Panc1 (cell line): ENCODE measurements at places on chromosomes 11 and 22.

DNA sequence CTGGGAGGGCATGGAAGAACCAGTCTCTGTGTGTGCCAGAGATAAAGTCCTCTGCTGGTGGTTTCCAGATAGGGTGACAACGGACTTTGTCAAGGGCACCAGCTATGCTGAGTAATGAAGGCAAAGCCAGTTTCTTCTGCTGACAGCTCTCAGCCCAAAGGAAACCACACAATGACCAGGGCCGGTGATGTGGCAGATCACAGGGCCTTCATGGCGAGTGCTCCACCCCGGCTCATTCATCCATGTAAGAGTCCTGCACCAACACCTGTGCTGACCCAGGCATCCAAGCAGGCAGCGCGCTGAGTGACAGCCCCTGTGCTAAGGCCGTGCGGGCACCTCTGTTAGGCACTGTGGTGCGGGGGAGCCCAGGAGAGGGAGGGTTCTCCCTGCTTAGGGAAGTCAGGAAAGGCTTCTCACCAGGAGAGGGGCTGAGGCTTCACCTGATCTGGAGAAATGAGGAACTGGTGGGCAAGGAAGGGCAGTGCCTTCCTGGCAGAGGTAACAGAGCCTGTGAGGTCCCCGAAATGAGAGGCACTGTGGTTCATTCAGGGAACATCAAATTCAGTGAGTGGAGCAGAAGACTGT, 33.8 kb downstream of the TP53I11 start:
- no peak overlapping the region for H3K27ac ChIP-seq
- no peak for DNase-seq
- no peaks in the 10 kb centered on the region for H3K27me3 ChIP-seq
- H3K36me3 ChIP-seq: no peaks in the 10 kb centered on the region

DNA sequence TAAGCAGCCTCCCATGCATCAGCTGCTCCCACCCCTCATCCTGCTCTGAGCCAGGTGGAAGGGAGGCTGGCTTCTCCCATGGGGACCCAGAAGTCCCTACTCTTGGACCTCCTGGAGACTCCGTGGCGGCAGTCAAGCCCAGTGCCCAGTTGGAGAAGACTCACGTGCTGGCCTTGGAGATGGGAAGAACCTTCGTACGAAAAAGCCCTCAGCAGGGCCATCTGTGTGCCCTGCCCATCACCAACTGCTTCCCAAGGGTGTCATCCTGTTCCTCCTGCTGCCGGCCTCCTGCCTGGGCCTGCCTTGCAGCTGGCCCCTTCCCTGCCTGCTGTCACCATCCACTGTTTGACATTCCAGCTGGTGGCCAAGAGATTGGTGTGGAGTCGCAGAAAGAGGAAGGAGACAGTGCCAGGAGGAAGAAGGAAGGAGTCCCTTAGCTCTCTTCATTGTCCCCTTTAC, 28.0 kb downstream of the ARHGAP1 start:
- no peaks in the 10 kb centered on the region for H3K27me3 ChIP-seq
- peaks cover 8% of the 10 kb centered on the region for H3K4me1 ChIP-seq
- H3K4me3 ChIP-seq: no peak overlapping the region
- H3K27ac ChIP-seq: no peak overlapping the region
- DNase-seq: no peak
- H3K36me3 ChIP-seq: peaks cover 6% of the 10 kb centered on the region

GRCh38 chr22:38741576-38741975, 14.2 kb downstream of the SUN2 start:
- DNase-seq: no peak
- H3K27me3 ChIP-seq: no peaks in the 10 kb centered on the region
- no peaks in the 10 kb centered on the region for H3K4me1 ChIP-seq
- H3K36me3 ChIP-seq: no peaks in the 10 kb centered on the region
- H3K4me3 ChIP-seq: no peak overlapping the region

DNA sequence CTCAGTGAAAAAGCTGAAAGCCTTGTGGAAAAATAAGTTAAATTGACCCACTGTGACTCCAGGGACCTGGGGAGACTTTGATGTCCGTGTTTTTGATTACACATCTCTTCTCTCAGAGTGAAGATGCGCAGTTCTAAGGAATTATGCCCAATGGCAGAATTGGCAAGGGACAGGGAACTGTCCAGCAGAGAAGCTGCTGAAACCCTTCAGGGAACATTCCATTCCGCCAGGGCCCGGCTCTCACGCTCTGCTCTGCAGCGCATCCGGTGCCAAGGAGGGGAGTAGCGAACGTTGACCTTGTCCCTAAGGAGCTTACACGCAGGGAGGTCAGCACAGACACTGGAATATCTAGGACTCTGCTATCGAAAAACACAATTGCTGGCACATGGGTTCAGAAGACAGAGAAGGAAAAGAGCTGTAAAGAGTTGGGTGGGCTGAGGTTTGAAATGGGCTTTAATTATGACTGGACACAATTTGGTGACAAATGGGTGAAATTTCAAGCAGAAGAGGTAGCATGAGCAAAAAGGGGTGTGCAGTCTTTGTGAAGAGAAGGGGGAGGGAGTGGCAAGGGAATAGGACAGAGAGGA, 64.5 kb upstream of the B3GAT1 start:
- DNase-seq: no peak
- H3K4me3 ChIP-seq: no peak overlapping the region
- peaks cover 33% of the 10 kb centered on the region for H3K27me3 ChIP-seq
- no peaks in the 10 kb centered on the region for H3K36me3 ChIP-seq

DNA sequence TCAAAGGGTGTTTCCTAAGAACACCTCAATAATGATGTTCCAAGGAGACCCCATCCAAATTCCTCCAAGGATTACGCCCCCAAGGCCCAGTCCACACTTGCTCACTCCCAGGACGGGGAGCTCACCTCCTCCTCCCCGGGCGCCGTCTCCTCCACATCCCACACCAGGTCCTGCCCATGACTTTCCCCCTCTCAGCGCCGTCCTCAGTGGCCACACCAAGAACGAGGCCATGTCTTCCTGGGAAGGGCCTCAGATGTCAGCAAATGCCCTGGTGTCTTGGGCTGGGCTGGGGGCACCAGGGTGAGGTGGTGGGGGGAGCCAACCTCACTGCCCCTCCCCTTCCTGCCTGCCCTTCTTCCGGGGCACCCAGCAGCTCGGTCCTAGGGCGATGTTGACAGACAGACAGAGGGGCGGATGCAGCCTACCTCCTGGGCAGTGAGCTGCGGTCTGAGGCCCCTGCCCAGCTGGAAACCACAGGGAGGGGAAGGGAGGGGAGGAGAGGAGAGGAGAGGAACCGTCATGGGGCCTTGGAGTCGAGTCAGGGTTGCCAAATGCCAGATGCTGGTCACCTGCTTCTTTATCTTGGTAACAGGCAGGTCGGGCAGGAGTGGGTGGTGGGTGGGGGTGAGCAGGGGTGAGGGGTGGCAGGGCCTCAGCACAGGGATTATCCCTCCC, at the start of the genes C11orf21 and TSPAN32:
C11orf21 (minus strand) TSS at position 288 of the 675 bp plus-strand sequence; CDS start at position 178, 110 bp downstream.
TSPAN32 (plus strand) TSS at position 383 of the 675 bp plus-strand sequence; CDS start at position 520, 137 bp downstream.
- no peak within 1 kb of the TSS for H3K27ac ChIP-seq
- no peaks in the 10 kb centered on the region for H3K4me1 ChIP-seq
- H3K27me3 ChIP-seq: no peaks in the 10 kb centered on the region
- H3K4me3 ChIP-seq: no peak within 1 kb of the TSS
- no peaks in the 10 kb centered on the region for H3K36me3 ChIP-seq

DNA sequence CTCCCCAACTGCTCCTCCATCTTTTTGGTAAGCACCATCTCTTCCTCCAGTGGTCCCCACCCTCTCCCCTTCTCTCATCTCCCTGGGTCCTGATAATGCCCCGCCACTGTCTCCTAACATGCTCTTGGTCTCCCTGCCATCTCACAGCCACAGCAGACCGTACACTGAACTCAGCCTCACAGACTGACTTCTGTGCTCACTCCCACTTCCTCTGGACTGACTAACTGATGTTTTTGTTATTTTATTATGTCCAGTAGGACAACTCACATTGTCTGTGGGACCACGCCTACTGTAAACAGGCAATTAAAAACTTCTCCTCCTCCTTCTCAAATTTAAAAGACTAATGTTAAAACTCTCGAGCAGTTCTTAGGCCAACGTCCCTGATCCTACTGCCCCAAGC, 2.6 kb upstream of the GNAZ start:
- H3K27ac ChIP-seq: no peak overlapping the region
- H3K36me3 ChIP-seq: no peaks in the 10 kb centered on the region
- H3K27me3 ChIP-seq: no peaks in the 10 kb centered on the region
- H3K4me3 ChIP-seq: no peak overlapping the region

DNA sequence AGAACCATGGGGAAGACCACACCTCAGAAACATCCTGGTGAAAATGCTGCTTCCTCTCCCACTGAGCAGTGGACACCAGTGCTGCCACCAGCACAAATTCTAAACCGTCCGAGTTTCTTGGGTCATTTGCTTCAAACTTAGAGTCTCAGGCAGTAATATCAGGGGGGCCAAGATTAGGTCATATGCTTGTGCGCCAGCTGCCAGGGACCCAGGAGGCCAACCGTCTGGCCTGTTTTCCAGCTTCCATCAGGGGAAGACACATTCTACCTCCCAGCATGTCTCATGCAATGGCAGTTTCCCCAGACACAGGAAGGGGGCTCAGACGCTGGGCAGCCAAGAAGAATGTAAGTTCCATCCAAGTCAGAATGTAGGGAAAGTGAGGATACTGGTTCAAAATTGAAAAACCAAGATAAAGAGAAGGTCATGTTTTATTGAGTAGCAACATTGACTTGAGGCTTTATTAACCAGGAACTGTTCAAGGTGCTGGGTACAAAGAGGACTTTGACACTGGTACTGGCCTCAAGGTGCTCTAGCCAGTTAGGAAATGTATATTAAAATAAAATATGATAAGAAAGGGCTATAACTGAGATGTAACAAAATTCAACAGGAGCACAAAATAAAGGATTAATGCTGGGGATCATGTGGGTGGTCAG, 59.7 kb upstream of the EED start:
- H3K4me3 ChIP-seq: no peak overlapping the region
- no peaks in the 10 kb centered on the region for H3K4me1 ChIP-seq
- no peaks in the 10 kb centered on the region; the same call in 1 of the 2 replicates for H3K27me3 ChIP-seq
- no peaks in the 10 kb centered on the region for H3K36me3 ChIP-seq

GRCh38 chr11:14422052-14422813, 63.2 kb upstream of the RRAS2 start:
- H3K27ac ChIP-seq: peak overlapping the region; percentile 29; the same call in 1 of the 2 replicates
- H3K4me1 ChIP-seq: peaks cover 11% of the 10 kb centered on the region
- no peaks in the 10 kb centered on the region for H3K36me3 ChIP-seq
- H3K27me3 ChIP-seq: no peaks in the 10 kb centered on the region
- no peak overlapping the region for H3K4me3 ChIP-seq

GRCh38 chr11:34313099-34313517, 44.7 kb downstream of the ABTB2 start:
- H3K4me1 ChIP-seq: peaks cover 8% of the 10 kb centered on the region
- no peaks in the 10 kb centered on the region for H3K27me3 ChIP-seq
- no peak overlapping the region for H3K27ac ChIP-seq
- H3K36me3 ChIP-seq: no peaks in the 10 kb centered on the region

GRCh38 chr22:39719559-39720450, 149.3 kb downstream of the CACNA1I start:
- H3K27me3 ChIP-seq: no peaks in the 10 kb centered on the region
- H3K4me1 ChIP-seq: no peaks in the 10 kb centered on the region
- no peak overlapping the region for H3K4me3 ChIP-seq
- no peaks in the 10 kb centered on the region for H3K36me3 ChIP-seq

DNA sequence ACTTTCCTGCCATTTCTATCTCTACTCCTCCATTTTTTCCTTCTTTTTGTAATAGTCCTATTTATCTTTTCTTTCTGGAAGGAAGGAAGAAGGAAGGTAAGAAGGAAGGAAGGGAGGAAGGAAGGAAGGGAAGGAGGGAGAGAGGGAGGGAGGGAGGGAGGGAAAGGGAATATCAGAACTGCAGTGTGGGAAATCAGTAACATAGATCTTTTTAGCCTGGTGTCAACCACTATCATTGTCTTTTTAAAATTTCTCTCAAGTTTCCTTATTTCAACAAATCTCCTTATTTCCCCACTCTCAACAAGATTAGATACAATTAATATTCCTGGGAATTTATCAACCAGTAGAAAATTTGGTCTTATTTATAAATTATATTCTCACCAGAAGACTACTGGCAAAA, 33.7 kb downstream of the OR52E1 start:
- H3K4me3 ChIP-seq: no peak overlapping the region
- H3K4me1 ChIP-seq: no peaks in the 10 kb centered on the region
- no peaks in the 10 kb centered on the region for H3K36me3 ChIP-seq
- no peak overlapping the region for H3K27ac ChIP-seq

DNA sequence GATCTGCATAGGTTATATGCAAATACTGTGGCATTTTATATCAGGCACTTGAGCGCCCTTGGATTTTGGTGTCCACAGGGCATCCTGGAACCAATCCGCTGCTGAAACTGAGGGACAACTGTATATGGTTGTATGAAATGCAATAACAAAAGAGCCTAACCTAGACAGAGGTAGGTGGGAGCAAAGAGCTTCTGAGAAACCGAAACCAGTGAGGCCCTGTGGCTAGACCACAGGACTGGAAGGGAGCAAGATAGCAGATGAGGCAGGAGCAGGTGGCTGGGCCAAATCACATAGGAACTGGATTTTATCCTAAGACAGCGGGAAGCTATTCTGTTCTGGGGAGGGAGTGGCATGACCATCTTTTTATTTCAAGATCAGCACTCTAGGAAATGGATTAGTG, 30.1 kb downstream of the RCN1 start:
- H3K4me1 ChIP-seq: no peaks in the 10 kb centered on the region
- peaks cover 10% of the 10 kb centered on the region for H3K27me3 ChIP-seq
- no peak overlapping the region for H3K27ac ChIP-seq
- H3K36me3 ChIP-seq: no peaks in the 10 kb centered on the region
- no peak overlapping the region for H3K4me3 ChIP-seq

DNA sequence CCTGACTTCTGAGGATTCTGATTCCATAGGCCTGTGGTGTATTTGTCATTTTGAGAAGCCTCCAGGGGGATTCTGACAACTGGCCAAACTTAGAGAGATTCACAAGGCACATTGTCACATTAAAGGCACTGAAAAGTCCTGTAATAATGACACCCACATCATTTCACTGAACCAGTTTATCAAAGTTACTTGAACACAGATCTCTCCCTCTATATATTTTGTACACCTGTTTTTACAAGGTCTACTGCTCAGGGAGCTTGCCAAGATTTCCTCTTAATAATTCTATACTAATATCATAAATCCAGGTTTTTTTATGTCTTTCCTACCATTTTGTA, 50.0 kb downstream of the LRRC74B start:
- H3K4me3 ChIP-seq: no peak overlapping the region
- H3K4me1 ChIP-seq: no peaks in the 10 kb centered on the region
- DNase-seq: no peak
- no peaks in the 10 kb centered on the region for H3K36me3 ChIP-seq

DNA sequence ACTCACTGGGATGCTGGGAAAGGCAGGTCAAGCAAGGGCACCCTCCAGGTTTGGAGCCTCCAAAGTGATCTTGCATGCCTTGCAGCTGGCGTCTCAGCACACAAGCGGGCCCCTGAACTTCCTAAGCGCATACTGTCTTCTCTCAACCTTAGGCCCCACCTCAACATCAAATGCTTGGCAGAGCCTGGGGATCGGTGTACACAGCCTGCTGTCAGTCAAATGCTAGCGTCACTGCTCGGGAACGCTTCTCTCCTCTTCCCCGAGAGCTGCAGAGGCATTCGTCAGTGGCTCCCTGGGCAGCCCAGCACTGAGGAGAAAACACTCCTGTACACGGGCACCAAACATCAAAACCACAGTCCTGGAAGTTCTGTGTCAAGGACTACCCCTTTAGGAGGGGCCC, 124.9 kb downstream of the C11orf58 start:
- H3K36me3 ChIP-seq: no peaks in the 10 kb centered on the region
- no peaks in the 10 kb centered on the region for H3K27me3 ChIP-seq
- DNase-seq: no peak
- H3K4me1 ChIP-seq: no peaks in the 10 kb centered on the region
- no peak overlapping the region for H3K4me3 ChIP-seq
